ENCODE measurements at places on chromosomes 2 and 18.

- no peak for DNase-seq
Measured at GRCh38 chr2:239946864-239947728, 78.0 kb downstream of the NDUFA10 start.

DNA sequence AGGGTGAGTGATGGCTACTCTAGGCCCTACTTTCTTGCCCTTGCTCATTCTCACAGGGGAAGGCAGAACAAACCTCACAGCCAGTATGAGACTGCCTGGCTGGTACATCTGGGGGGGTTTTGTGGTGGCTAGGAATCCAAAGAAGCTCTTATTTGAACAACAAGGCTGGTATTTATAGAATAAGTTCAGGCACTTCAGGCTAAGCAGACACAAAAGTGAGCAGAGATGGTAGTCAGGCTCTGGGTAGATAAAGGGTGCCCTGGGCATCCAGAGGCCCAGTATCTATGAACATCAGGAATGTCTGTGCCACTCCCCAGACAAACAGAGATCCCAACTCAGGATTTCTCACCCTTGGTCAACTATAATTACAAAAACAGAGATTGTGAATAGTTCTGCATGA is 57.2 kb upstream of the RTN4 start:
- no peak for DNase-seq

GRCh38 chr2:200463452-200463851 is 46.4 kb downstream of the KCTD18 start:
- DNase-seq: no peak

- no peak for DNase-seq
Measured at GRCh38 chr2:181746844-181747243, 66.5 kb upstream of the NEUROD1 start.
